NCI-H1092 (cell line): ENCODE measurements at places on chromosomes 7 and 10.

DNA sequence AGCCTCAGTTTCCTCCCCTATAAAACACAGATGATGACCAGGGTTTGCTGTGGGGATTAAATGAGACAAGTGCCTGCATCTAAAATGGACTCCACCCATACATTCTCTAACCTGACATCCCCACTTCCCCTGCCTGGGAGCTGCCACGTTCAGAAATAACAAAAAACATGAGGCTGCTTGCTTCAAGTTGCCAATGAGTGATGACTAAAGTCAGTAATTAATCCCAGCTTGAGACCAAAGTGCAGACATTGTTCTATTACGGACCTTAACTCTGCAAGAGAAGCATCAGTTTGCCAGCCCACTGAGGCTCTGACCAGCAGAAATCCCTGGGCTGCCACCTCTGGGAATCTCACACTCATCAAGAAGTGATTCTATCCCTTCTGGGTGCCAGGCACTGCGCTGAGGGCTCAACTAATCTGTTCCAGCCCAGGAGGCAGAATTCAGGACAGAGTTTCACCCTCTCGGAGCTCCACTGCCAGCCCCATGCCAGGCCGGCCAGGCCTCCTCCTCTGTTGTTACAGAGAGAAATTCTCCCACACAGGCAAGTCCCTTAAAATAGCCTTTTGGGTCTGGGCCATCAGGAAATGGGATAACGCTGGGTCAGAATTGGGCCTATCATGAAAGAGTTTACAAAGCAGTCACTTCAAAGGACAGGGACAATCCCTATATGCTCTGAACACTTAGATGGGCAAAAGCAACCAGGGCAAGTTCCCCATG lies 11.4 kb downstream of the SH3PXD2A start:
- no peak for DNase-seq

- no peak for DNase-seq
Observed at GRCh38 chr7:132742189-132742612, 165.9 kb upstream of the PLXNA4 start.

GRCh38 chr10:48608976-48609375 lies 4.1 kb upstream of the ARHGAP22 start:
- no peak for DNase-seq

DNA sequence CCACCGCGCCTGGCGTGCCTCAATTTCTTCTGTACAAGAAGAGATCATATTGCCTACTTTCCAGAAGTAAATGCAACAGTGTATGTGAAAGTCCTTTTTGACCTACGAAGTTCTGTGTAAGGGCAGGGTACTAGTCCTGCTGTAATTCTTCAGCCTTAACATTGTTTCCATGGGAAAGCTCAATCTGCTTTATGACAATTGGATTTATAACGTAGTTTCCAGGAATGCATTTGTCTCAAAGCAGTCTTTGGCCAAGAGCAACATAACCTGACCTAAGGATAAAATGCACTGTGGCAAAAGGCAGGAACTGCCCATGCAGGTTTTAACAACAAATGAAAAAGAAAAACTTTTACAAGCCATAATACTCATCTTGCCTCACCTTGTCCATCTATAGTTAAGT lies 108.1 kb upstream of the PODXL start:
- no peak for DNase-seq

DNA sequence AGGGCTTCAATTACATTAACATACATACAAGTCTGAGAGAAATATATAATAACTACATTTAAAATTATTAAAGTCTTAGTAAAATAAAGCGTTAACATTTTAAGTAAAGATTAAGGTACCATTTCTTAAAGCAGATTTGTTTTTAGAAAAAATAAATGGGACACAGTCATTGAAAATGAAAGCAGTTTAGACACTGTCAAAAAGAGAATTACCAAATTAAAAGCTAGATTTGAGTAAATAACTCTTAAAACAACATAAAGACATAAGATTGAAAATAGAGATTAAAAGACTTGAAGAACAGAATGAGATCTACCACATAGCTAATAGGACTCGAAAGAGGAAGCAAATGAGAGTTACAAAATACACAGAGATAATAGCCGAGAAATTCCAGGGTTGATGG lies 562.2 kb upstream of the FOXK1 start:
- DNase-seq = no peak

DNA sequence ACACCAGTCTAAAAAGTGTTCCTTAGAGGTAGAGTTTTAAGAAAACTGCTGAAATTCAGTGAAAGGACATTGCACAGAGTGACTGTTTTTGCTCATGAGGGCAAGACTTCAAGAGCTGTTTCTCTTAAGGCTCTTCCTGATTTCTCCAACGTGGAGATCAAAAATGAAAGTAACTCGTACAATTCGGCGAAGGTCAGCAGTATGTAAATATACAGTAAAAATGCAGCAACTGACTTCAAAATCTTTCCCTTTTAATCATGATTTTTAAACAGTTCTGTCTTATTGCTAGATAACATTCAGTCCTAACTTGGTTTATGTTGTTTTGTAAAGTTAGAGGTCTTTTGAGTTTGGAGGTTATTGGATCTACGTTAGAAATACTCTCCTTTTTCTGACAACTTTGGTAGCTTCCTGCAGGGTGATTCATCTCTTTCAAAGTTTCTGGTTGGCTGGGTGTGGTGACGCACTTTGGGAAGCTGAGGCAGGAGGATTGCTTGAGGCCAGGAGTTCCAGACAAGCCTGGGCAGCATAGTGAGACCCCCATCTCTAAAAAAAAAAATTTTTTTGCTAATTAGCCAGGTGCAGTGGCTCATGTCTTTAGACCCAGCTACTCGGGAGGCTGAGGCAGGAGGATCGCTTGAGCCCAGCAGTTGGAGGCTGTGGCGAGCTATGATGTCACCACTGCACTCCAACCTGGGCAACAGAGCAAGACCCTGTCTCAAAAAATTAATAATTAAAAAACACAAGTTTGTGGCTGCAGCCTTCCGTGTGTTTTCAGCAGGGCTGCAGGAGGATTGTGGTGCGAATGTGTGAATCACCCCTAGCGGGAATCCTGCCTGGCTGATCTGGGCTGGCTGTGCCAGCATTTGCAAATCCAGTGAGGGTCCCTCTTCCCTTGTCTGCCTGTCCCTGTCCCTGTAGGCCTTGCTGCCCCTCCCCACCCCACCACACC lies 29.2 kb upstream of the AP5Z1 start:
- DNase-seq = no peak
